ENCODE measurements at places on chromosomes 6 and 20.

DNA sequence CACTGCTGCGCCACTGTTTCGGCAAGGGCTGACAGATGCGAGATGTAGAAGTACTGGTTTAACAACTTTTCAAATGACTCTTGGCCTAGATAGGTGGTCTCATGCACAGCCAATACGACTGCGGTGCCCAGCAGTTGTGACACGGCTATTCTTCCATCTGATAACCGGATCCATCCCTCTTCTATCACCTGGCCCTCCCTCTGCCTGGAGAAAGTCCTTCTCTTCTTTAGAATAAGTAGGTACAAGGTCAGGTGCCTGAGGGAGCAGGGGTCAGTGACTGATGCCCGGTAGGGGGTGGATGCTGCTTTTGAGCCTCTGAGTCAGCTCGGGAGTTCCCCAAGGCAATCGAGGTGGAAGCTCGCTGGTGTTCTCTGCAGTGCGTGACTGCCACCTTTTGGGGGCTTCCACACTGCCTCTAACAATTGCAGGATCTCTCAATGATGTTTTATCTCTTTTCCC is 166.8 kb upstream of the GRIK2 start:
- DNase-seq = no peak

GRCh38 chr6:38796850-38797249 is 81.7 kb downstream of the DNAH8 start:
- no peak for DNase-seq

DNA sequence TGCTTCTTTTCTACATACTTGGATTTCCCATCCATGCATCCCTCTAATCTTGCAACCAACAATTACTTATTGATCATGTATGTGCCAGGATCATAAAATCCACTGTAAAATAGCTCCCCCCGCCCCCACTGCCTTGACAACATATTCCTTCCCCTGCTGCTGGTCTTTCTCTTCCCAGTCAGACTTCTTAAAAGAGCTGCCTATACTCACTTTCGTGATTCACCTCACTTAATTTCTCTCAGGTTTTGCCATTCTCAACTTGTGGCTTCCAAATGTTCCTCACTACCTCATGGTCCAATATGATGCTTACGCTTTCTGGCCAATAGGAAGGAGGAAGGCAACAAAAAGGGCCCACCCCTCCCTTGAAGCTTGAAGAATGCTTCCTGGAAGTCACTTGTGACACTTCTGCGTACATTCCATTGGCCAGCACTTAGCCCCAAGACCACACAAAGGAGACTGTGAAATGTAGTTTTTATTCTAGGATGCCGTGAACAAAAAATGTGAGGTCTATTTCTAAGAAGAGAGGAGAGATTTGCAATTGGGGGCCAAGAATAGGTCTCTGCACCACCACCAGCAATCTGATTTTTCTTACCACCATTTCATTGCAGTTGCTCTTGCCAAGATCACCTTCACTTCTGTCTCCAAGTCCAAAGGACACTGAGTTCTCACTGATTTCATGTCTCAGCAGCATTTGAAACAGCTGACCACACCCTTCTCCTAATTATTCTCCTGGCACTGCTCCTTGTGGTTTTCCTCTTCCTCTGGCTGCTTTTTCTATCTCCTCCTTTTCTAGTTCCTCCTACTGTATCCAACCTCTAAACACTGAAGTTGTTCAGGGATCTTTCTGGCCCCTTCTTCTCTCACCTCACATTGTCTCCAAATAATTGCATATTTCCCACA is 30.8 kb downstream of the CD164 start:
- DNase-seq = no peak

DNA sequence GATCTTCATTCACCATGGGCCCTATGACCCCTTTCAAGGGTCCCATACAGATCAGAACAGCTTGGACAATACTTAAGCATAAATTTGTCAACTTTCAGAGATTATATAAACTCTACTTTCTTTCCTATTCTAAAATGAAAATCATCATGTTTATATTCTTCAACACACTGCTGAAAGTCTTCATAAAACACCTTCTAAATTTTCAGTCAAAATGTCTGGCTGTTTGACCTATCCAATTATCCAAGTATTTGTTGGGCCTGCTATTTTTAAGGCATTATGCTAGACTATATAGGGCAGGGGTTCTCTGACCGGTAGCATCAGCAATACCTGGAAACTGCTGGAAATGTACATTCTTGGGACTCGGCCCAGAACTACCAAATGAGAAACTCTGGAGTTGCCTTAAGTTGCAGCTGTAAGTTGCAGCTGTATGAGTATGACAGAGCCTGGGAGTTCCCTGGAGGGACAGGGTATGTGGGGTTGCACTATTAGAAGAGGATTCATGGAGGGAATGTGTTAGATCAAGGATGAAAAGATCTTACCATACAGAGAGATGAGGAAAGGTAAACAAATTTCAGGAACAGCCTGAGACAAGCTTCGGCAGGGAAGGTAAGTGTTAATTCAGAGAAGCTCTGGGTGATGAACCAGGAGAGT is 293.0 kb downstream of the ADGB start:
- DNase-seq = no peak

DNA sequence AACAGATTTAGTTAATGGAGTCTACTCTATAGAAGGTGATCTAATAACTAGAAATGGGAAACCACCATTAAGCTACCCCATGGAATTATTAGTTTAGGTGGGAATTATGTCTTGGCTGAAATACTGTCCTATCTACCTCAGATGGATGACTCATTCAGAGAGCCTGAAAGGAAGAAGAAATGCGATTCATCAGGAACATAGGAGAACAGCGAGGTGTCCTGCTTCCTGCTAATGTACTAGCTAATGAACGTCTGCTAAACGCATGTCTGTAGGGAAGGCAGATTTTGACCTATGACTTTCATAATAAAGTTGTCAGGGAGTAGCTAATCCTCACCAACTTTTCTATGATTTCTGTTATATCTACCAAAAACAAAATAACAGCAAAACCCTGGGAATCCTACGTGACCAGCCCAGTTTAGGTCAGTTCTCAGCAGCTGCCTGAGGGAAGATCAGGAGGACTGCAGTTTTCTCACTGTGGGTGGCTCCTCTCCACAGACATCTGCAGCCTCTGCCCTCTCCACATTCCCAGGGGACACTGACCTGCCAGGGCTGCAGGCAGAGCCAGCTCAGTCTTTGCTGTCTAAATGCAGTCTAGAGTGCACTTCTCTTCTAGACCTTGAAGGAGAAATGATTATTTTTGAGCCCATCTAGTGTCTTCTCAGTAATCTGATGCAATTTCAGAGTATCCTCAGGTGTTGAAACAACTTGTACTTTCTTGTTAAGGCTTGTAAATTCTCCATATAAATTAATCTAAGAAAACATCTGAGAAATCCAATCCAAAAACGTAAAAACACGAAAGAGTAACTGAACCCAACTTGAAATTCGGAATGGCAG is 18.1 kb upstream of the SFT2D1 start:
- DNase-seq = no peak

- no peak for DNase-seq
Measured at GRCh38 chr6:48139818-48140614, 29.0 kb upstream of the PTCHD4 start.

- no peak for DNase-seq
Measured at GRCh38 chr6:39602601-39603519, 122.3 kb downstream of the KIF6 start.

Data from AG09319 (cell line).